ENCODE measurements at places on chromosomes 16 and 17.

- DNase-seq = no peak
Observed at GRCh38 chr17:37827905-37828650, 83.2 kb upstream of the HNF1B start.

GRCh38 chr17:5913032-5913531 is 157.1 kb upstream of the WSCD1 start:
- DNase-seq = no peak

- DNase-seq = no peak
Observed at GRCh38 chr16:77111056-77111565, 79.9 kb upstream of the MON1B start.

GRCh38 chr16:62926121-62926801 is 890.0 kb upstream of the CDH8 start:
- no peak for DNase-seq

DNA sequence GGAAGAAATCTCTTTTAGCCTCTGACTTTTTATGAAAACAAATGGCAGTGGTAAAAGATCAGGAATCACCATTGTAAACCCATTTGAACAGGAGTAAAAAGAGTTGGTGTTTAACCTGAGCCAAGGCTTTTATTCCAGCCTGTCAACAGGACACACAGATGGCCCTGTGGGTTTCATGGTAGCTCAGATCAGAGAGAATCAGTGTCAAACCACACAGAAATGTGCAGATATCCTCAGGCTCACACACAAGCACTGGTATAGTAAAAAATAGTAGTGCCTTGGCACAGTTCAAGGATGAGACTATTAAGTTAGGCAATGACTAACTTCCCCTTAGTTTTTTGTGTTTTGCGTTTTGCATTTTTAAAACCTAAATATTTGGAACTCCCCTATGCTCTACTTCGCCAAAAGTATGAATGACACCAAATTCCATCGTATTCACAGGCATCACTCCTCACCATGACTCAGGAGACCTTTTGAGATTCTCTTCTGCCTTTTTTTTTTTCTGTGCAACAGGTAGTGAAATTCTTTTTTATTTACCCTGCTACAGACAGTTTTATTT is 1200.0 kb downstream of the CDH11 start:
- DNase-seq = peak; percentile 62

DNA sequence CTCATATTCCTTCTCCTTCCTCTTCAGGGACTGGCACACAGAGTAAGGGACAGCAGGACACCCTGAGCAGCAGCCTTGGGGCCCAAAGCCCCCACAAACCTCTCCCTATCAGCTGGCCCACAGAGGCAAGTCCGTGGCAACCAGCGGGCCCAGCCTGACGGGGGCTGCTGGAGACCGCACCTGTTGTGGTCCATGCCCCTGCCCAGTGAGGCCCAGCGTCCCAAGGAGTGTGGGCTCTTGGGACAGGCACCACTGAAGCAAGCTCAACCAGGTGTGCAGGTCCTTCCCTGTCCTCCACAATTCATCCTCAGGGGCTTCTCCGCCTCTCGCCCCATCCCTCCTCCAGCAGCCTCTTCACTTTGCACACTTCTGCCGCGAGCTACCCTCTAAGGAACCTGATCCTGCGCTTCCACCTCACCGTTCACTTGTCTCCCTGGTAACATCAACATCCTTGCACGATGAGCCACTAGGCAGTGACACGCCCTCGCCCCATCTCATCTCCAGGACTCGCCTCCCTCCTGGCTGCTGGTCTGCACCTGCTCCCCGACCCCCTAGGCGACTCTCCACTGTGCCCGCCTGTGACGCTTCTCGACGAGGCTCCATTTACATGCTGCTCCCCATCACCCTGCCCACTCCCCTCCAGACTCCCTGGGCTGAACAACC is 12.7 kb downstream of the MNT start:
- DNase-seq = no peak

DNA sequence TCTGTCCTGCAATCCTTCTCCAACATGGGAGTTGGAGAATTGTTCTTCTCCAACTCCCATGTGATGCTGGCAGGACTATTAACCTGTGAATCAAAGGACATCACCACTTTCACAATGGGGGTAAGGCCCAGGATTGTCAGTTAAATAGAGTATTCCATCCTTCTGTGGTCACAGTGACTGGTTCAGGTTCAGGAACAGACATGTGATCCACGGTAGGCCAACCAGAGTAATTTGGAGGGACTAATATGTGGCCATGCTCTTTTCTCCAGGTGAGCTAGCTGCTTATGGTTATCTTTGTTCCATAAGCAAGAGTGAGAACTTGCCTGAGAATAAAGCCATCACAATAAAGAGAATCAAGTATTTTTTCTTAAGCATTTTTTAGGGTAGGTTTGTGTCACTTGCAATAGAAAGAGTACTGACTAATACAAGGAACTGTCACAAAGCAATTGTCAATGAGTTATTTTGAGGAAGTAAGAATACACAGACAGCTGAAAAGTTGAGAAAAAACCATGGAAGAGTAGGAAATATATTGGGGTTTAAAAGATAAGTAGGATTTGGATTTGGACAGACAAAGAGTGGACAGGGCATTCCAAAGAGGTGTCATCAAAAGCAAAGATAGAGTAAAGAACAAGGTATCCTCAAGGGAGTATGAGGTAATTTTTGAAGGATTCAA is 63.4 kb downstream of the BRIP1 start:
- DNase-seq = no peak

DNA sequence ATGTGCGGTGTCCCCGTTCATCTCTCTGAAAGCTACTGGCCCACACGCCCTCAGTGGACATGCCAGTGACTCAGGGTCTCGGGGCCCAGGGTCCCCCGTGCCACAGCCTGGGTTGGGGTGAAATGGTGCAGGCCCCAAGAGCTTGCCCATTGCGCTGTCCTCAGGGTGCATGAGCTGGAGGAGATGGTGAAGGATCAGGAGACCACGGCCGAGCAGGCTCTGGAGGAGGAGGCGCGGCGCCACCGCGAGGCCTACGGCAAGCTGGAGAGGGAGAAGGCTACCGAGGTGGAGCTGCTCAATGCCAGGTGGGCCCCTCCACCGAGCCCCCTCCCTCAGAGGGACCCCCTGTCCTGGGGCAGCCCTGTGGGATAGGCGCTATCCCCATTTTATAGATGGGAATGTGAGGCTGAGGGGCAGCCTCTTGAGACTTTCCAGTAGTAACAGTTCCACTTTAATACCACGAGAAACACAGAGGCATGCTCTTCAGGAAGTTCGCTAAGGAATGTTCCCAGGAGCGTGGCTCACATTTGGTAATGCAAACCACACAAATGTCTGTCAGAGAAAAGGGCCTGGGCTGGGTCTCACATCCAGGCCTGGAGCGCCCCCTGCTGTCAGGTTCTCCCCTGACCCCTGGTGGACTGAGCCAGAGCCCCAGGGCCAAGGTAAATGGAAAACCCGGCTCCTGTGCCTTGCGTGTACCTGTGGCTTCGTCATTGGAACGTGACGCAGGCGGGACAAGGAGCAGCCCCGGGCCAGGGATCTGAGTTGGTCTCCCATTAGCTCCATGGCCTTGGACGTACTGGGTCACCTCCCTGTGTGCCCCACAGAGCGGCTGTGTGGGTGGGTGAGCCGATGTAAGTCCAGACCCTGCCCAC is 133.7 kb downstream of the RAB11FIP4 start:
- DNase-seq = peak; percentile 85

- no peak for DNase-seq
Observed at GRCh38 chr17:65690626-65691310, 129.3 kb upstream of the AXIN2 start.

- no peak for DNase-seq
Observed at GRCh38 chr16:11091021-11091785, 146.8 kb downstream of the CLEC16A start.

DNA sequence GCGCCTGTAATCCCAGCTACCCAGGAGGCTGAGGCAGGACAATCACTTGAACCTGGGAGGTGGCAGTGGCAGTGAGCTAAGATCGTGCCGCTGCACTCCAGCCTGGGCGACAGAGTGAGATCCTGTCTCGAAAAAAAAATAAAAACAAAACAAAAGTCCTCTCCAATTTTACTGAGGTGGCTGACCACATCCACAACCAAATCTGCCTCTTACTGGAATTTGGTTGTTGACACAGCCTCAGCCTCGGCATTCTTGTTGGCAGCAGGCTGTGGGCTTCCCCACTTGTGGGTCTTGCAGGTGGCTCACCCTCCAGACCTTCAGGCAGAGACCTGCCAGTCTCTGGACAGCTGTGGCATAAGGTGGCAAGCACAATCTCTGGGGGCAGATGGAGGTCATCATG is 15.6 kb downstream of the B4GALNT2 start:
- no peak for DNase-seq

DNA sequence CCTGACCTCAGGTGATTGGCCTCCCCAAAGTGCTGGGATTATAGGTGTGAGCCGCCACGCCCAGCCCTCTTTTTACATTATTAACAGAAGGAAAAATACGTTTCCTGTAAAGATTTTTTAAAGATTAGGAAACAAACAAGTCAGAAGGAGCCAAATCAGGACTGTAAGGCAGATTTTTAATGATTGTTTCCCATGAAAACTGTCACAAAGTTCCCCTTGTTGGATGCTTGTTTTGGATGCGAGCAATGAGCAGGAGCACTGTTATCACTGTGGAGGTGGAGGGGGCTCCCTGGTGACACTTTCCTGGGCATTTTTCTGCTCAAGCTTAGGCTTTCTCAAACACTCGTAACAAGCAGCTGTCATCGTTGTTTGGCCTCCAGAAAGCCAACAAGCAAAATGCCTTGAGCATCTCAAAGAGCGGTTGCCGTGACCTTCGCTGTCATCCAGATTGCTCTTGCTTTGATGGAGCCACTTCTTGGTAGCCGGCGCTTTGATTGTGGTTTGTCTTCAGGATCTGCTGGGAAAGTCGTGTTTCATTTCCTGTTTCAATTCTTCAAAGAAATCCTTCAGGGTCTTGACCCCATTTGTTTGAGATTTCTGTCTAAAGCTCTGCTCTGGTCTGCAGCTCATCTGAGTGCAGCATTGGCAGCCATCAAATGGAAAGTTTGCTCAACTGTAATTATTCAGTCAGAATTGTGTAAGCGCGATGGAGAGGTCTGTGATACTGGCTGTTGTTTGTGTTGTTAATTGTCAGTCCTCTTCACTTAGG is 128.7 kb downstream of the RPTOR start:
- DNase-seq = peak; percentile 15

- DNase-seq = no peak
Observed at GRCh38 chr17:75811174-75811573, 26.6 kb downstream of the UNK start.

DNA sequence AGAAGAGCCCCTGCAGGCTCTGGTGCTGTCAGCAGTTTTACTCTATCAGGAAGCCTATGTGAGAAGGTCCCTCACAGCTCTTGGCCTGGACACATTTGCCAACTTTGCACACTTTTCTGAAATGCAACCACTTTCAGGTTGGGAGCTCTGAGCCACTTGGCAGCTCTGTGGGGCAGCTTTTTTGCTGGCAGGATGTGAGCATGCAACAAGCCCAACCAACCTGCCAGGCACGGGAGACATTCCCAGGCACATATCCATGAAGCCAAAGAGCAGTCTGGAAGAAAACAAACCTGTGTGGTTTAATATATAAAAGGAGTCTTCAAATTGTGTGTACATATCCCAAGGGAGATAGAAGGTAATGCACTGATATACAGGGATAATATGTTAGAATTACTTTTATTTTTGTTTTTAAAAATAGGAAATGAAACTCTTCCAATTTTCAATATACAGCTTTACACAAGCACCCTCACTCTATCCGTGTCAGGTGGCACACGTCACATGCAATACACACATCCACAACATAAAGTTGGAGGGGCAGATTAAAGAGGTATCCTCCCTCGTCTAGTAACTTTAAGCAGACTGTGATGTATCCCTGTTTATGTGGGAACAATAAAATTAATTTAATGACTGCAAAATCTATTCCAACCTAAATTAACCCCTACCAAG is 57.4 kb upstream of the COX10 start:
- no peak for DNase-seq

GRCh38 chr16:70508752-70509151 is 14.6 kb downstream of the COG4 start:
- DNase-seq = no peak

All from fibroblast of skin of right quadriceps (primary cell).